ENCODE measurements at places on chromosomes 2 and 18.

- no peak for DNase-seq
Observed at GRCh38 chr18:13872932-13873331, 42.4 kb downstream of the MC2R start.

- DNase-seq, result peak; percentile 90
Observed at GRCh38 chr2:141557329-141558095, 573.3 kb downstream of the LRP1B start.

GRCh38 chr2:149766339-149766738, 178.8 kb upstream of the MMADHC start:
- no peak for DNase-seq

DNA sequence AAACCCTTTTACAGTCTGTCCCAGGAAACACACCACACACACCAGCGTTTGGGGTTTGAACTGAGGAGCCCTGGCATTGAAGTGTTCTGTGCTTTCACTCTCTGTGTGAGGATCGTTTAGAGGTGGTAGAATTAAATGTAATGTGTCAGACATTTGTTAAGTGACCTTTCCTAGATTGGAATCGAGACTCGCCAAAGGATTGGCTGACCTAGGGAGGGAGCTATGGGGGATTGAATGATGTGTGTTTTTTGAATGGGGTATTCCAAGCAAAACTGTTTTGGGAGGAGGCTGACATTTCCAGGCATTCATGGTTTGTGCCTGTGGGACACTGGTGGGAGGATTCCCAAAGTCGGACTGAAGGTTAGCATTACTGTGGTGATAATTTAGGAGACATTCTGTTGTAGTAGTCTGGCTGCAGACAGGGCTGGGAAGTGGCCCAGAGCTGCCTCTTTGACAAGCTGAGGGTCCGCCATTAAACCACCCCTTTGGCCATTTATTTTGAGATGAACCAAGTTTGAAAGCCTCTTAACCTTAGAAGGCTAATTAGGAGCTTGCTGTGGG, 1.7 kb downstream of the MYO1B start:
- peak; percentile 52 for DNase-seq

DNA sequence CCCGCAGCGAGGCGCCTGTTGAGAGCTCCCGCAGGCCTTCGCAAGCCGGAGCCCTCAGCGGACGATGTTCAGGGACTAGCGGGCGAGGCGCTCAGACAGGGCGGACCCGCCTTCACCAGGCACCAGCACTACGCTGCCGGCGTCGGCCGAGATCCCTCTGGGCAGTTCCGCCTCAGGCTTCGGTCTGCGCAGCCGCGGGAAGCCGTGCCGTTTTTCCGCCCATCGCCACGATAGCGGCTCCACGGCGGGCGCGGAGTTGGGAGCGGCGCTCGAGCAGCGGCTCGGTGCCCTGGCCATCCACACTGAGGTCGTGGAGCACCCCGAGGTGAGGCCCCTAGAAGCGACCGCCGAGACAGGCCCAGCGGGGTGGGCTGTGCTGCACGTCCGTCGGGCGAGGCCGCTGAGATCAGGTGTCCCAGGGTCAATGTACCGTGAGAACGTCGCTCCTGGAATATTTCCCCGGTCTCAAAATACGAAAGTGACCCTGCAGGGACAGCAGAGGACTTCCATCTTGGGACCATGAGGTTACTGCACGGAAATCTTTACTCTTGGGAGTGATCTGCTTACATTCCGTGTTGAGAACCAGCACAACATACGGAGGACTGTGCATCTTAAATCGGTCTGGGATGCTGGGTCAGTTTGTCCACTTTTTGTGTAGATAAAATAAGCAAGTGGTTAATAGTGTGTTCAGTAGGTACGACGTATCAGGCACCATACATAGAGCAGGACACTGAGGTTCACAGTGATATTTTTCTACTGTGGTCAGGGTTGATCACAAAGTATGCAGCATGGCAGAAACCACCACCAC, 13.3 kb upstream of the MTIF2 start:
- DNase-seq, result peak; percentile 91

All from EH (cell line).